ENCODE measurements at places on chromosomes 2 and 18.

- no peak for DNase-seq
These were observed 124.8 kb downstream of the GALR1 start for GRCh38 chr18:77374446-77374805.

GRCh38 chr2:193670478-193670877 lies 1475.7 kb upstream of the TMEFF2 start:
- no peak for DNase-seq

GRCh38 chr18:73511771-73512503 lies 635.7 kb downstream of the FBXO15 start:
- DNase-seq, result peak; percentile 43

- no peak for DNase-seq
These were observed 106.0 kb downstream of the SETBP1 start for GRCh38 chr18:44786688-44787087.

- no peak for DNase-seq
These were observed 23.4 kb upstream of the REEP1 start for GRCh38 chr2:86360776-86361175.

GRCh38 chr2:61887717-61888266 lies 664 bp downstream of the CCT4 start:
- peak; percentile 80 for DNase-seq

DNA sequence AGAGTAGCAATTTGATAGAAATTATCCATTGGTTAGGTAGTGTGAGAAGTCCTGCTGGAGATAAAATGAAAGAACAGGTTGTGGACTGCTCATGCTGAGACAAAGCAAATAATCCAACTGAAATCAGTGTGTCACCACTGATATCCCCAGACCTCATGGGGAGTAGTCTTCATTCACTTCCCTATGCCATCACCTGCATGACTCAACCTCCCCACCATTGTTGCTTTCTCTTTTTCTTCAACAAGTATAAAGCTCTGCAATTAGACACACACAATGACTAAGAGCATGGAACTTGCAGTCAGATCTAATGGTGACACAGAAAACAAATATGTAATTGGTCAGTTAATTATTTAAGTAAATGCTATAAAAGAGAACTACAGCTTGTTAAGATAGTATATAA lies 475.3 kb downstream of the RIT2 start:
- DNase-seq, result no peak

GRCh38 chr18:36532394-36532793 lies 234.9 kb downstream of the FHOD3 start:
- DNase-seq, result peak; percentile 88

DNA sequence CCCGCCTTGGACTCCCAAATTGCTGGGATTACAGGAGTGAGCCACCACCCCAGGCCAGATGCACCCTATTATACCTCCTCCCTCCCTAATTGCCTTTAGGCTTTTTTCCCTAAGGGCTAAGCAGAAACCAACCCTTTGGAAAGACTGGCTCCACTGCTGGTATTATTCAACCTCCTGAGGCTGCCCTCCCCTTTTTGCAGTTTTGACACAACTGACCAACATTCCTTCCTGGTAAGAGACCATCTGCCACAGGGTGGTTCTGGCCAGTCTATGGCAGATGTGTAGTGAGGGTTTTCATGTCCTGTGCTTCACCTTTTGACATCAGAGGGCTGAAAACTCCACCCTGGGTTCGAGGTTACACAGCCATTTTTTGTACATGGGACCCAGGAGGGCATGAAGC lies 1785.3 kb upstream of the CELF4 start:
- DNase-seq, result no peak

GRCh38 chr18:61388010-61388409 lies 54.8 kb downstream of the CDH20 start:
- DNase-seq, result peak; percentile 74

DNA sequence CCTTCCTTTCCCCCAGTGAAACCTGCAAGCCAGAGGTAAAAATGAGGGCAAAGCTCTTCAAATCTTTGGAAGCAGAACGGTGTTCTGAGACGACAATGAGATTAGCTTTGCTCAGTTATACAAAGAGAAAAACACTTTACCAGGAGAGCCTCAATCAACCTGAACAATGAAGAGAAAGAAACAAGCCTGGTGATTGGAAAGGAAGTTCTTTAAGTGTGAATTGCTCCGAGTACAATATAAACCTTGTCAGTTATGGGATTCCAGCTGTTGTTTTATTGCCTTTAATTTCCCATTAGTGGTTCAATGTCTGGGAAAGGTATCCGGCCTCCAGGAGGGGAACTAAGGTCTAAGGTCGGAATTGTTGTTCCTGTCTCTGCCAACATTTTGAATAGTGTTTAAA lies 901.6 kb downstream of the EPHA4 start:
- no peak for DNase-seq

DNA sequence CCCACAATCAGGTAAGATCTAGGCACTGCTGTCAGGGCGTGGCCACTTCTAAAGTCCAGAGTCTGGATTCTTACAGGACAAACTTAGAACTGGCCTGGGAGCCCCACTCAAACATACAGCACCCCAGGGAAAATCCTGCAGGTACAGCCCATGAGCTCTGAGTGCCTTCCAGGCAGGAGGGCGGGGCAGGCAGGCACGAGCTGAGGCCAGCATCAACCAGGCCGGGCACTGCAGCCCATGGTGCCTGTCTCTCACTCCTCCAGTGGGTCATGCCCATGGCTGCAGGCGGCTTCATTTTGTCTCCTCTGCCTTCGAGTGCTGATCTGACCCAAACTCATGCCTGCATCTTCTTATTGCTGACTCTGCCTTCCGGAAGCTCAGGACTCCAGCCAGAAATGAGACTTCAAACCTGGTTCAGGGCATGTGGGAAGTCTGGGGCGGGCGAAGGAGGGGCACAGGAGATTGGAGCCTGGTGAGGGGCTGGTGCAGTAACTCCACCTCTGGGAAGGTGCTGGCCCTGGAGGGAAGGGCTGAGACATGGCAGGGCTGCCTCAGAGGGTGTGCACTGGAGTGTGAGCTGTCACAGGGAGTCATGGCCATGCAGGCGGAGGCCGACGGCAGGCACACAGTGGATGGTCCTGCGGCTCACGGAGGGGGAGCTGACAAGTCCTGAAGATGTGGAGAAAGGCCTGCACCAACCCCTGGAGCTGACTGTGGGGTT lies 40.5 kb downstream of the HS6ST1 start:
- no peak for DNase-seq

- DNase-seq, result no peak
These were observed 53.3 kb upstream of the GULP1 start for GRCh38 chr2:188238386-188238785.

- no peak for DNase-seq
These were observed 114.1 kb upstream of the OTOS start for GRCh38 chr2:240254337-240255164.

GRCh38 chr2:41626936-41627335 lies 420.9 kb upstream of the PKDCC start:
- no peak for DNase-seq

DNA sequence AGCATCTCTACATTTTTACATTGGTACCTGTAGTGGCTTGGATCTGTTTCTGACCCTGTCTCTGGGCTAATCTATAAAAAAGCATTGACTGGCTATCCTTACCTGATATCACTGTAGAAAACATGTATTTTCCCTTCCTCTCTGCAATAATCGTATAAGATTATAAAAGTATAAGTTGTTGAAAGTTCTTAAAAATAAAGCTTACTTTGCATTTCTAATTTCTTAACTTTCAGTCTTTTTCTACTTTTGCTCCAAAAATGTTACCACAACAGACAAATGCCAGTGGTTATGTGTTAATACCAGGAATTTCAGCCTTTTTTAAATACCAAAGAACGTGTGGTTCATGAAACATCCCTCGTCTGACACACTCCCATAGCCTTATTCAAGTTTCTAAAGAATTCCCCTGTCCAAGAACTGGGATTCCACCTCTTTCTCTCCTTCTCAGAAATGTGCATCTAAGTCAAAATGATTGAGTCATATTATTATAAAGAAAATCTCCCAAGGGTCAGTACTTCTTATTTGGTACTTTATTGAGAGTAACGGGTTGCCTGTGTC lies 28.5 kb upstream of the ACKR3 start:
- peak; percentile 50 for DNase-seq

GRCh38 chr2:225636558-225636957 lies 237.0 kb downstream of the NYAP2 start:
- DNase-seq, result no peak

DNA sequence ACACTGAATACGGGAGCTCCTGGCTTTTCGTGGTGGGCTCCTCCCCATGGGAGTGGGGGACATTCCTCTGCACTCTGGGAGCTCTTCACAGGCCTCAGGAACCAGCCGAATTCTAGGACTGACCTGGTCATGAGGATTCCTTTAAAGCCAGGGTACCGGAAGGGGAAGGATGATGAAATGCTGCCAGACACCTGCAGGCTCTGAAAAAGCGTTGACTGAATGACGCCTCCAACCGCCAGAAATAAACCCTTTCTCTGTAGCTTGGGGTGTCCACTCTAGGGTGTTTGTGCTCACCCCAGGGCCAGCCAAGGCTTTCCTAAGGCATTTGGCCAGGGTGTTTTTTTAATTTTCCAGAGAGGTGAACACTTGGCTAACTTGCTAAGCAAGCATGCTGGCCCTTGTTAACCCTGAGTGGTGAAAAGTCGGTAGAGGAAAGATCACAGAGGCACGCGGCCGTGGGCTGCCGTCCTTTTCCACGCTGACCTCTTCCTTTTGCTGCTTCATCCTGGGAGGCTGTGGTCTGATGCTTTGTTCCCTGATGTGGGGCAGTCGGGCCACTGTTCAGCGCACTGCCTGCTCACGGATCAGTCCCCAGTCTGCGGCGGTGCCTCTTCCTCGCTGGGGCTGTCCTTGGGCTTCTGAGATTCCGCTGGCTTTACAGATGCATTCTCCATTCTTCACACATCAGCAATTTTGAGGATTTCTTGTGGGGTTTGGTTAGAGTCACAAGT lies 32.0 kb downstream of the IMPA2 start:
- DNase-seq, result no peak

GRCh38 chr2:239630618-239631286 lies 229.9 kb upstream of the HDAC4 start:
- peak; percentile 98 for DNase-seq

DNA sequence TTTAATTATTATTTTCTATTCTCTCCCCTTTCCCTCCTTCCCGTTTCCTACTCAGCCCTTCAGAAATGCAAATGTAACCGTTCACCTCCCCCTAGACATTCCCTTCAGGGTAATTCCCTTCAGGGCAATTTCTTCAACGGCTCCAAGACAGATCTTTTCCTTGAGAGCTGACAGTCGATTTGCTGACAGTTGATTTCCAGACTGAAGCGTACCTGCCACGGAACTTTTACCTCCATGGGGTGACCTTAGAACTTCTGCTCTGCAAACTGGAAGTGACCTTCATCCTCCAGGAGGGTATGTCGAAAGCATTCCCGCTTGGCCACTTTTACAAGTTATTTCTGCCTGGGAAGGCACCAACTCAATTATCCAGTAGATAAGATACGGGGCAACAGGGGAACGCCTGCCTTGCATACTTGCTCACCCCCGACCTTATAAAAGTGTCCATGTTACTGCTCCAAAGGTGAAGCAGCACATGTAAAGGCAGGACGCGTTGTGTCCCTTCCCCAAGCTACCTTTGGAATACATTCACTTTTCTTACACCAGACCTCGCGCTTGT lies 18.5 kb downstream of the B3GNT7 start:
- DNase-seq, result no peak

GRCh38 chr2:186718903-186719302 lies 25.0 kb downstream of the FAM171B start:
- DNase-seq, result no peak

DNA sequence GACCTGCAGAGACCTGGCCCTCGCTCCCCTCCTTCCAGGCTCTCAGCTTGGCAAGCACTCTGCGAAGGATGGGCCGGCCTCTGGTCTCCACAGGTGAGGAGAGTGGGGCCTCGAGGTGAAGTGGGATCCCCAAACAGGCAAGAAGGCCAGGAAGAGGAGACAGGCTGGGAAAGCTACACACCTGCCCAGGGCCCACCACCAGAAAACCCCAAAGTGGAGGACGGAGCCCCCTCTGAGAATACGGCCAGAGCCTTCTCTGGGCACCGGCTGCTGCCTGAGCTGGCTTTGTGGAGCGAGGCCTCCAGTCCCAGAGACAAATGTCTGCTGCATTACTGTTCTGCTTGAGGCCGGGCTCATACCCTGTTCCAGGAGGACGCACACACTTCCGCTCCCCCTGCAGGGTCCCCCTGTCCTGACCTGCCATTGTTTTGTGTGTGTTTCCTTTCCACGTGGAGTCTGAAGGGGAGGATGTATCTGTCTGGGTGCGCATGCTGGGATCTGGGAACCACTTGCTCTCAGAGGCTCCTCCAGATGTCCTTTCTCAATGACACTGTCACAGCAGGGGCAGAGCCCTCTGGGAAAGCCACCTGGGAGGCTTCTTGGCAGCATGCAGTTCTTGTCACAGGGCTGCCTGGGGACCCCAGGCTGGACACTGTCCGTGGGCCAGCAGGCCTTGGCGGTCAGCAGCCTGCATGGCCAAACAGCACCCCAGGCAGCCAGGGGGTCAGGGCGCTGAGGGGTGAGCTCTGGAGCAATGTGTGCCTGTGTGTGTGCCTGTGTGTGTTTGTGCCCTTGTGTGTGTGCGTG lies 20.8 kb downstream of the KCNF1 start:
- no peak for DNase-seq

DNA sequence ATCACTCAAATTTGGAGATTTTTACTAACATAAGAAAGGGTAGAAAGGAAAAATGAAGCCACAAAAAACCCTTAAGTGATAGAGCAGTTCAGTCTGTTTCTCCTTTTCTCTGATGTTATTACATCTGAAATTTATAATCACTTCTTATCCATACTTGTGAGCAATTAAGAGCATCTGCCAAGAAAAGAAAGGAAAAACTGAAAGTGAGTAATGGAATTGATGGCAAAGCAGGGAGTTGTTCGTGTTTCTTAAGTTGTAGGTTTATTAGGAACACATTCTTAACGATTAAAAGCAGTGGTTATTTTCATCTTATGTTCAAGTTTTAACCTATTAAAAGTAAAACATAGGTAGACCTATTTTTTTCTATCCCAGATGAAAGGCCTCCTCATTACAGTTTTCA lies 277.7 kb downstream of the RND3 start:
- peak; percentile 45 for DNase-seq

DNA sequence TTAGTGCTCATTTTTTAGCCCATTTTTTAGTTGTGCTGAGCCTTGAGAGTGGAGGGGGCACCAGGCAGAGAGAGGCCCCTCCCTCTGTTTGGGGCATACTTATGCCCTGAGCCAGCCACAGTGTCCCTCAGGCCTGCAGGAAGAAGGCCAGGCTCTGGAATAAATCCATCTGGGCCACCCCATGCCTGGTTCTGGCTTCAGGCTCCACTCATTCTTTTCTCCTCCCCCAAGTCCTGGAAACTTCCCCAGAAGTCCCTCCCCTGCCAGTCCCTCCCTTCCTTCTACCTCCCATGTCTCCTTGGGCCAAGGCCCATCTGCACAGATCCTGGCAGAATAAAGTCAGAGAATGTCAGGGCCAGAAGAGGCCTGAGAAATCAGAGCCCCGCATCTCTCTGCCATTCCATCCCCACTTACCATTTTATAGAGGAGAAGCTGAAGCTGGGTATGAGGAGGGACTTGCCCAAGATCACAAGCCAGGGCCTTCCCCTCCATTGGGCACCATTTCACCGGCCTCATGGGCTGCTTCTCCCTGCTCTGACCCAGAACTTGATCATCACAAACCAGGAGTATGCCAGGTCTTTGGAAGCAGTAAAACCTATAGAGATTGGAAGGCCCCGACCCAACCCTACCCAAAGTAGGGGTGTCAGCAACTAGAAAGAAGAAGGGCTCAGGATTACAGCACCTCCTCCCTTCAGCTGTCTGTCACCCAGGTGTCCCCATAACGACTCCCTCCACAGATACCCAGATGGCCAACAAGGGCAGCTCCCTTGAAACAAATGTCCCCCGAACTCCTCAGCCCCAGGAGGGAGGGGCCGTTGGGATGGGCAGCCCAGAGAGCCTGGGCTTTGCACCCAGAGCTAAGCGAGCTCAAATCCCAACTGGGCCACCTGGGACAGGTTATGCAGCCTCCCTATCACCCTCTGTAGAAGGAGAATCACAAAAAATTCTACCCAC lies 108.4 kb downstream of the POLR1A start:
- peak; percentile 70 for DNase-seq
